ENCODE measurements at places on chromosomes 7 and 10.
A peak's percentile ranks its signal among the peaks of the same experiment; 100 is the strongest.

- DNase-seq = no peak
These were observed 70.8 kb upstream of the ASAH2 start for GRCh38 chr10:50322077-50322476.

GRCh38 chr10:112467541-112468075 lies 20.6 kb downstream of the VTI1A start:
- DNase-seq = no peak

GRCh38 chr7:44845451-44845850 lies 2.4 kb downstream of the H2AZ2 start:
- no peak for DNase-seq

DNA sequence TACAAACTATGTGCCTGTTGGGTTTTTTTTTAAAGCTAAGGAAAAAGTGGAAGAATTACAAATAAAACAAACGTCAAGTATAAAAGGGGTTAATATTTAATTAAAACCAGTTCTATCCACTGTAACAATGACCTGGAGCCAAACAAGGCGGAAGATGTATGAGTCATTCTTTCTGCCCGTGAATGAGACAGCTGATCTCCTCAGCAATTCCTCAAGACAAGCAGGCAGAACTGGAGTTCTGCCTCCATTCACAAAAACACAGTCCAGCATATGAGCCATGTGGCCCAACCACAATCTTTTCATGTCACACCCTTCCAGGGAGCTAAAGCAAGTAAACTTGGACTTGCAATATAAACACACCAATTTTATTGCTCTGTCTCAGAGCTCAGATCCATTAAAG lies 8.4 kb downstream of the ETV1 start:
- no peak for DNase-seq

DNA sequence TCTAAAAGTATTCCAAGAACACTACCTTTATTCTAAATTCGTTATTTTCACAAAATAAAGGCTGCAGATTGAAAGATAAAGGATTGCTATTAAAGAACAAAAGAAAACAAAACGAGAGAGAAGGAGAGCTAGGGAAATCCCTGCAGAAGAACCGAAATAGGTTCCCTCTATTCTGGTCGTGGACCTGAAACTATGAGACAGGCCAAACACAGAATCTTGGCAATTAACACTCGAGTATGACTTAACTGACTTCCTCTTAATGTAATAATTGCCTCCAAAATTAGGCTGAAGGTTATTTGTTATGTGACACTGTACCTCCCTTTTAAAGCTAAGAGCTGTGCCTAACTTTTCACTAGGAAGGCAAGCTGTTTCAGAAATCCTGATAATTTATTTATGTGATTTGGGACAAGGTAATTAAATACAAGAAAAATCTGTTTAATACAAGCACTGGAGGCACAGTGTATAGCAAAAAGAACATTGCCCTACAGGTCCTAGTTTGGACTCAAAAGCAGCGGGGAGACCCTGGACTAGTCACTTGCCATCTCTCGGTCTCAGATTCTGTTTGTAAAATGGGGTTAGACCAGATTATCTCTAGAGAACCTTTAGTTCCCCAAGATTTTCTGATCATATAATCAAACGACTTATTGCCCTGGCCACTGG lies 11.6 kb downstream of the NAMPT start:
- DNase-seq = no peak

- no peak for DNase-seq
These were observed 323.9 kb downstream of the GATA3 start for GRCh38 chr10:8378198-8378983.

- no peak for DNase-seq
These were observed 227.8 kb downstream of the CELF2 start for GRCh38 chr10:11245510-11245909.

GRCh38 chr7:11699666-11700065 lies 132.3 kb downstream of the THSD7A start:
- DNase-seq = no peak

DNA sequence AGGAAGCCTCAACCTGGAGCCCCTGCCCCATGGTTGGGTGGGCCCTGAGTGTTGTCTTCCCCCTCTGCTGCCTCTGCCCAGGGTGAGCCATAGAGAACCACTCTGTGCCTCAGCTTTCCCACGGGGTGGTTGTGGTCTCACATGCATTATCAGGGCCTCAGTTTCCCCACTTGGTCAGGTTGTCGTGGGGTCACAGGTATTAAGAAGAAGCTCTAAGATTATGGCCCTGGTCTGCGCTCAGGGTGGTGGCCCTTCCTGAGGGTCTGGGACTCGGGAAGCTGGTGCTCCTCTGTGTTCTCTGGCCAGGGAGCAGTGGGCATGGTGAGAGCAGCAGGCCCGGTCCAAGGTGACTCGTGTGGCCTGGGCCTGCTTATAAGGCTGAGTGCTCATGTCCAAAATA lies 17.8 kb downstream of the LRRC27 start:
- DNase-seq = no peak

DNA sequence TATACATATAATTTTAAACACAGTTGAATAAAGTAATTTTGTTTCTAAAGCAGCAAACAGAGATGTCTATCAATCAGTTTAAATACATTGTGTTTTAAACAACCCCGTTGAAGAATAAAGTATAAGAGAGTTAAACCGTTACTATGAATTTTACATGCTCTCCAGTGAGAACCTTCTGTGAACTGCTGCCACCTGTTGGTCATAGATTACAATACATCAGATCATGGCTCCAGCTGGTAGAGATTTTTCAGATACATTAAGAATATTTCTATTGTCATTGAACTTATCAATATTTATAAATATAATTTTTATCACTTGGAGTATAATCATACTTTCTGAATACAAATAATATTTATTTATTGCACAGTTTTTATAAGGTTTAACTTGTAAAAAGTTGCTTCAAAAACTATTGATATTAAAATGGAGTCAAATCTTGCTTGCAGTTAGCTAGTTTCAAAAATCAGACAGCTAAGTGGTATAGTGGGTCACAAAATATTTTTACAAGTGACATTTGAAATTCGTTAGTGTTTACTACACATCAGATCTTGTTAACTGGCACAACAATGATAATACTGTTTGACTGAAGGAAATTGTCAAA lies 561.2 kb upstream of the PHF14 start:
- DNase-seq = no peak

GRCh38 chr10:108787932-108788331 lies 1135.4 kb downstream of the XPNPEP1 start:
- DNase-seq = no peak

GRCh38 chr7:2416063-2416462 lies 12.7 kb downstream of the CHST12 start:
- no peak for DNase-seq

DNA sequence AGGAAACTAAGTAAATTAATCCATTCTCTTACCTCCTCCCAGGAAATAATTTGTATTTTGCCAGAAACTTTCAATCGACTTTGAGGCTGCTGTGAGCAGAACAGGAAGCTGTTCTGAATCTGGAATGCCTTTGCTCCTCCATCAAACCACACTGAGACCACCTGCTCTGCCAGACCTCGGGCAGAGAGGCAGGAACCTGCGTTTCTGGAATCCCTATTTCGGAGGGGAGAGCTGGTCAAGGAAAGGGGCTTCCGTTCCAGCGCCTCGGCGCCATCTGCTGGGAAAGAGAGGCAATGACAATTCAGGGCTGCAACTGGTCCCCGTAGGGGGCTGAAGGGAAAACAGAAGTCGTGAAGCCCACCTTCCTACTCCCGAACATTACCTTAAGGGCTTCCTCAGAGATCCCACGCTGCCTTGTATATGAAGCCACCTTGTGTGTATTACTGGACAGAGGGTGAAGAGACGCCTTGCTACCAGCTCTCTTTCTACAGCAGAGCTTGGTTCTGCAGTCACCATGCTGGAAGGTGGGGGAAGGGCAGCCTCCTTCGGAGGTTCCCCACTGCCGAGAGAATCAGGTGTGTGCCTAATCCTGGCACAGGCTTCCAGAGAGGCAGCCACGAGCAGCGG lies 31.2 kb downstream of the ZNF467 start:
- peak; percentile 42 for DNase-seq

DNA sequence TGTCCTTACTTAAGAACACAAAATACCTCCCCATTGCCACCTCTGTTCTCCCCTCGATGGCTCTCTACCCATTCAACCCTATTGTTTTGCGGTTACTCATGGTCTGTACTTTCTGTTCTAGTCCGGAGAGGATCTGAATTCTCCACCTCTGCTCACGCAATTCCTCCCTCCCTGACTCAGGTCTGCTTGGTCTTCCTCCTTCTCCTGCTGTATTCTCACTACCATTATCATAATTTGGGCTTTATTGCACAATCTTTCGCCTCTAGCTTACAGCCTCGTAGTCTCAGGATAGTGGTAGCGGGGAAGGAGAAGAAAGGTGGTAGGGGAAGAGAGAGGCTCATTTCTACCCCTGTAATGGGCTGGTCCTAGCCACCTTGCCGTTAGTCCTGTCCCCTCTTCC lies 35.4 kb upstream of the FAM180A start:
- no peak for DNase-seq

DNA sequence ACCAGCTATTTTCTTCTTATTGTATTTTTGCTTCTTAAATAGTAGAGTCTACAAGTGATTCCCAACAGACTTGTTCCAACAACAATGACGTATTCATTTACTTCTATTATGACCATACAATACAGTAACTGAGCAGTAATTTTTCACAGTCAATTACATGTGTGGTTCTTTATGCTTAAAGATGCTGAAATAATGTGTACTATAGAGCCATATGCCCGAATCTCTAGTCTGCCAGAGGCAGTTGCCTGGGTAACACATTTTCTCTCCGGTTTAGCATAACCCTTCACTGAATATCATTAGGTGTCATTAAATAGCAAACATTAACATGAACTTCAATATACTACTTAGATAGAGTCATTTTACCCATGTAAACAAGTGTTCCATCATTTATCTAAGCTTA lies 75.0 kb downstream of the SLC25A13 start:
- no peak for DNase-seq

GRCh38 chr7:157658851-157659412 lies 322.1 kb downstream of the DNAJB6 start:
- DNase-seq = no peak

- DNase-seq = no peak
These were observed 28.6 kb downstream of the OGDH start for GRCh38 chr7:44634839-44635591.

DNA sequence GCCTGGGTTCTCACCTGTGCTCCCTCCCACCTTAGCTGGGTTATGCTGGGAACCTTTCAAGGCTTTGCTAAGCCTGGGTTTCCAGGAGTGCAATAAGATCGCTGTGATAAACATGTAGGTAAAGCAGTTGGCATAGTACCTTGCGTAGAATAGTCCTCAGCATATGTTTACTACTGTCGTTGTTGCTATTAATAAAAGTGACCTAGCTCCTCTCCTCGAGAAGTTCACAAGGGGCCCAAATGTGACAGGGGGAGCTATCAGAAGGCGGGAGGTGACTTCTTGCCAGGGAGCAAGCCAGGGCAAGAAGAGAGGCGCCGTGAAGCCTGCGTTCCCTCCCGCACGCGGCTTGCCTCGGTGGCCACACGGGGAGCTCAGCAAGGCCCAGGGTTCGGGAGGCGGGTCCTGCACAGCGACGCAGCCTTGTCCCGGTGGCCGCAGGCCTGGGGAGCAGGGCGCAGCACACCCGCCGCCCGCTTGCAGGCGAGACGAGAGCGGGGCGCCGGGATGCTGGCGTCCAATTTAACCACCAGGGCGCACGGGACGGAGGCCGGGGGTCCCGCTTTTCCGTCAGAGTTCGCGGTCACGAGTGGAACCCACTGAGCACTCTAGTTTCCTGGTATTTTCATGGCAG lies 106.2 kb downstream of the SNX10 start:
- no peak for DNase-seq

DNA sequence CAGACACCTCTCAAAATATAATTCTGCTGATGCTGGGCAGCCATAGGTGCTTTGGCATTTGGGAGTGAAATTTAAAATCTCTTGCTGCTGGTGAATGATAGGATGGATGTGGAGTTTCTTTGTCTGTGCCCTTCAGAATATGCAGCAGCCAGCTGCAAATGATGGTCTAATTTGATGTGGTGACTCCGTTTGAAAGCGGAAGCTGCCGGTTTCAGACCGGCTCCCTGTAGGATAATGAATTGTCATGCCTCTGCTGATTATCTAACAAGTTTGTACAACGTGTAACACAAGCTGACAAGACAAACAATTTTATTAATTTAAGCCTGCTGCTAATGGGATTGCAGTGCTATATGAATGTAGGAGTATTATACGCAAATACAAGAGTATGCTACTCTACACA lies 103.5 kb downstream of the SND1 start:
- DNase-seq = no peak

DNA sequence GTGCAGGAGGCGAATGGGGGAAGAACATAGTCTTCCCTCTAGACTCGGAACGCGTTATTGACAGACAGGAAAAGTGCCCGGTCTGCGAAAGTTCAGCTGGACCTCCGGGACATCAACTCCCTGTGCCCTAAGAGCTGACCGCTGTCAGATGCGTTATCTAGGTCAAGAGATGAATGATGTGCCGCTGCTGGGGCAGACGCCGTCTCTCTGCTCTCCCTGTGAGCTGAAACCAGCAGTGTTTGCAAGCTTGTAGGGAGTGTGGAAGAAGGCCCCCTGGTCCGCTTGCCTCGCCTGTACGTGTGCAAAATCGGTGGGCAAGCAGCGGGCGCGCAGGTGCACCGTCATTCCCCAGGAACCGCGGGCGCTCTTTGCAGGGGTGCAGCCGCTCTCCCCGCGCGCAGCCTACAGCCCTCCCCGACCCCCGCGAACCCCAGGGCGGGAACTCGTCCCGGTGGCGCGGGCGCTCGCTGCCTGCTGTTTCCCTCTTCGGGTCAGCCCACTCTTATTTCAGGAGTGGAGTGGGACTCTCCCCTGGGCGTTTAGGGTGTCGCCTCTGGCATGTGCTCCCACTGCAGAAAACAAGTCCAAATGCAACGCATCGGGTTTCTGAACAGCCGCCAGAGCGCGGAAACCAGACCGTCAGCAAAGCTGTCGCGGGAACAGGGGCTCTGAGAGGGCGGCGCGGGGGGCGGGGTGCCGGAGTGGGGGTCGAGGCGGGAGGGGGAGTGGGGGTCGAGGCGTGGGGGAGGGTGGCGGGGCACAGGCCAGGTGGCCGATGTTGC lies 1.8 kb upstream of the PFKFB3 start:
- no peak for DNase-seq

- DNase-seq = no peak
These were observed 86.6 kb upstream of the CYTH3 start for GRCh38 chr7:6359021-6359420.

DNA sequence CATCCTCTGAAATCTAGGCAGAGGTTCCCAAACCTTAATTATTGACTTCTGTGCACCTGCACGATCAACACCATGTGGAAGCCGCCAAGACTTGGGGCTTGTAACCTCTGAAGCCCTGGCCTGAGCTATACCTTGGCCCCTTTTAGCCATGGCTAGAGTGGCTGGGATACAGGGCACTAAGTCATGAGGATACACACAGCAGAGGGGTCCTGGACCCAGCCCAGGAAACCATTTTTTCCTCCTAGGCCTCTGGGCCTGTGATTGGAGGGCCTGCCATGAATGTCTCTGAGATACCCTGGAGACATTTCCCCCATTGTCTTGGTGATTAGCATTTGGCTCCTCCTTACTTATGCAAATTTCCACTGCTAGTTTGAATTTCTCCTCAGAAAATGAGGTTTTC lies 743.7 kb downstream of the PCDH15 start:
- no peak for DNase-seq

GRCh38 chr10:132570771-132571649 lies 33.4 kb downstream of the INPP5A start:
- DNase-seq = no peak

GRCh38 chr10:32153252-32153651 lies 97.0 kb upstream of the KIF5B start:
- DNase-seq = no peak

GRCh38 chr7:151063212-151063561 lies 3.8 kb downstream of the SLC4A2 start:
- DNase-seq = no peak

- no peak for DNase-seq
These were observed 21.4 kb downstream of the ACBD7 start for GRCh38 chr10:15067154-15067553.

Measured in stimulated activated CD8-positive, alpha-beta memory T cell treated with anti-CD3 and anti-CD28 coated beads, Interleukin-15, amount 100 ng/mL, for 24 hours (primary cell).